Right ventricle myocardium superior (tissue), 1 donor: ENCODE measurements at places on chromosomes 2 and 18.
A peak's percentile ranks its signal among the peaks of the same experiment; 100 is the strongest.

DNA sequence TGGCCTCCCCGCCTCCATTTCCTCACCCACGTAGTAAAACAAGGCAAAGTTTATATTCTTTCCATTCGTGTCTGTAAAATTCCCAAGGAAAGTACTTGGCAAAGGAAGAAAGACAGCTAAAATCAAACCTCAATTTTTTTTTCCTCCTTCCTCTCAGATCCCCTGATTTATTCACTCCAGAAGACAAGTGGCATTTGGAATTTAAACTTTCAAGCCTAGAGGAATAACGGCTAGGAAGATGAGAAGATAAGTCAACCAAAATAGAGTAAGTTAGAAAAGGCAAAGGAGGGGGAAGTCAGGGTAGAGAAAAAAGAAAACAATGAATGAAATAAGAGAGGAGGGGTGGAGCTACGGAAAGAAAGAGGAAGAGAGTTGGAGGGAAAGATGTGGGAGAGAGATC, 198.9 kb upstream of the PIK3C3 start:
- no peak for DNase-seq

DNA sequence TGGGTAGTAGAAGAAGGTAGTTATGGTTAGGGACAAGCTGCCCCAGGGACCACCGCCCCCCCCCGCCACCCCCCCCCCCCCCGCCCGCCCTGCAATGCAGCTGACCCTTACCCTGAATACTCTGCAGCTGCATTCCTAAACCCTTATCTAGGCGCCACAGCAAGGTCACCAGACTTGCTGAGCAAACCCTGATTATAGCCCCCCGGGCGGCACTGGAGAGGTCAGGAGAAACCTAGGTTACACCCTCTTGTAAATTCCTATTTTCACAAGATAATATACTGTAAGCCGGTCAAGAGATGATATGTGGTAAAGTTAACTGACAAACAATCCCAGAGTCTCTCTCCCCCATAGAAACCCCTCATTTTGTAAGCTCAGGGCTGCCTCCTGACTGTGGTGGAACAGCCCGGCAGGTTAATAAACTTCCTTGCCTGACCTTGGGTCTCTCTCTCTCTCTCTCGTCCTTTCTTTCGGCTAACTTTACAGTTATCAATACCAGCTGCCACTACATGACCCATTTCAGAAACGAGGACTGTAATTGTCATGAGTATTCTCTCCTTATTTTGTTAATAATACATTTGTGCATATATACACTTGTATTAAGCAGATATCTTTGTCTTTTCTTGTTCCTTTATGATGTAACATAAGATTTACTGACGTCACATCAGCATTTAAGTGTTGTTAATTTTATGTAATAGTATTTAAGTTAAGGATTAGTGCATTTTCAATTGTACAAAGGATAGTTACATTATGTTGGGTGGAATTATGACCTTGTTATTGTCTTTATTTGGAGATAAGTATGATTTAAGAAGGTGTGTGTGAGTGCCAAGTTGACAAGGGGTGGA, 22.8 kb upstream of the SMAD4 start:
- DNase-seq: no peak

GRCh38 chr18:24964216-24964615, 387.8 kb downstream of the ZNF521 start:
- DNase-seq: no peak

DNA sequence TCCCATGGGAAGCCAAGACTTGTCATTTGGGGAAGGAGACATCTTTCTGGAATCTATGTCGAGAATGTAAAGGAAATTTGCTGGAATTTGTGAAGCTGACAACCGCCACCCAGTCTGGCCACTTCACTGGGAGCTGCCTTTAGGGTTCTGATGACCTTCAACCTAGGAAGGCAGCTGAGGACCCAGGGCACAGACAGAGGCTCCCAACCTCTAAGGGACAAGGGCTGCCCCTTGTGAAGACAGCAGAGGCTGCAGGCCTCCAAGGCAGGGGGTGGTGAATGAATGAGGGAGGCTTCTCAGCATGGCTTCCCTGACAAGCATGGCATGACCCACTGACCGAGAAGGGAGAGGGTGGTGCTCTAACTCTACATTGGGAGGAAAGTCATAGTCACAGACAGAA, 128.9 kb upstream of the ASB18 start:
- DNase-seq: no peak

GRCh38 chr2:157339965-157340655, 14.5 kb upstream of the ERMN start:
- no peak for DNase-seq

DNA sequence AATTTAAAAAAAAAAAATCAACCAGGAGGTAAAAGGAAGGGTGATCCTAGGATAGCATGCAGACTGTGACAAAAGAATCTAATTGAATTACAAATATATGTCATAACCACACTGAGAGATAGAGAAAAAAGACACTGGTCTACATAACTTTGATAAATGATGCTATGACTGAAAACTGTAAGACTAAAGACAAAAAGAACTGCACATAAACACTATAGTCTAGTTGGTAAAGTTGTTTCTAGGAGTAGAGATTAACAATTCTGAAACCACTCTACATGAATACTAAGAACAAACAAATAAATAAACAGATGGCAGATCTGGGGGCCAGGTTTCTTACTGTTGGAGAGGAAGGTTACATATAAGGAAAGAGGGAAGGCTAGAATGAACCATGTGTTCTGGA, 14.6 kb upstream of the CHAC2 start:
- no peak for DNase-seq

- DNase-seq: no peak
Observed at GRCh38 chr18:62721839-62722795, 6.8 kb downstream of the PHLPP1 start.

DNA sequence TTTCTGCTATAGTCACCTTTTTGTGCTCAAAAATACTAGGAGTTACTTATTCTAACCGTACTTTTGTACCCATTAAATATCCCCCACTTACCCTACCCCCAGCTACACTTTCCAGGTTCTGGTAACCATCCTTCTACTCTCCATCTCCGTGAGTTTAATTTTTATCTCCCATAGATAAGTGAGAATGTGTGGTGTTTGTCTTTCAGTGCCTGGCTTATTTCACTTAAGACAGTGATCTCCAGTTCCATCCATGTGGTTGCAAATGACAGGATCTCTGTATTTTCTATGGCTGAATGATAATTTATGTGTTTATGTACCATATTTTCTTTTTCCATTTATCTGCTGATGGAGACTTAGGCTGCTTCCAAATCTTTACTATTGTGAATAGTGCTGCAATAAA, 323.3 kb downstream of the ZNF804A start:
- no peak for DNase-seq

GRCh38 chr2:109128616-109129355, at the start of gene SH3RF3:
TSS of gene SH3RF3 (plus strand) at chr2:109129205.
- DNase-seq: peak; percentile 76

DNA sequence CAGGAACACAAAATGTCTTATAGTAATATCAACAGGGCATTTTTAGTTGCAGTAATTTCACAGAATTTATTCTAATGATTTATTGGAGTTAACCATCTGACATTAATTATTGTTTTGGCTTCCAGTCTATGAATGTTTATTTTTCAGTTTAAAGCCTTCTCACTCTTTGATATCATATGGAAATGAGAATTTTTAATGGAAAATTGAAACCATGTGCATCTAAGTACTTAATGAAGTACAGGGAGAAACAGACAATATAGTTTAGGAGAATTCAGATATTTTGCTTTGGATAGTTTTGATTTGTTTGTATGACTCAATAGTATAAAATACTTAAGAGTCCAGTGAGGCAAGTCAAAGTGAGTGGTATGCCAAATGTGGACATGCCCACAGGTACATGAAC, 126.1 kb downstream of the OLA1 start:
- no peak for DNase-seq

- no peak for DNase-seq
Observed at GRCh38 chr2:8189316-8189715, 492.5 kb upstream of the ID2 start.

GRCh38 chr18:39435209-39435608, 1869.6 kb upstream of the CELF4 start:
- no peak for DNase-seq

GRCh38 chr2:134228493-134228903, 25.4 kb upstream of the MGAT5 start:
- DNase-seq: no peak

- no peak for DNase-seq
Observed at GRCh38 chr18:79283929-79284328, 111.8 kb upstream of the NFATC1 start.

GRCh38 chr18:35634323-35634722, 52.8 kb downstream of the GALNT1 start:
- DNase-seq: no peak

DNA sequence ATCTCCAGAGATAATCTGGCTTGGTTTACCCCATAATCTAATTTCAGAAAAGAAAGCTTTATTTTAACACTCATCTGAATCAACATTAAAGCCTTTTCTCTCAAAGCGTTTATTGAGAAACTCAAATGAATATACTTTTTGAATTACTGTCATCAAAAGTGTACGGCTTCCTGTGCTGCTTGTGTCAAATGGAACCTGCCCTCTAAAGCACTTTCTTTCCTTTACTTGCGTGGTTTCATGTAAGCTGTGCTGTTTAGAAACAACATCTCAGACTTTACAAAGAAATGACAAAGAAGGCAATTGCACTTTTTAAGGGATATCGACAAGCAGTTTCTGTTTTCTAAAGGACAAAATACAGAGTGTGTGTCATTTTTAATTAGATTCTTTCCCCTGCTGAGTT, 35.1 kb downstream of the CYBRD1 start:
- DNase-seq: no peak

- no peak for DNase-seq
Observed at GRCh38 chr2:112257575-112257974, 2.7 kb upstream of the ZC3H8 start.

- no peak for DNase-seq
Observed at GRCh38 chr2:135960656-135961551, 24.5 kb downstream of the DARS1 start.

- no peak for DNase-seq
Observed at GRCh38 chr2:151869291-151869690, 41.1 kb upstream of the ARL5A start.

- DNase-seq: no peak
Observed at GRCh38 chr2:167331636-167332232, 443.5 kb downstream of the XIRP2 start.

GRCh38 chr18:65215865-65216466, 534.8 kb upstream of the CDH7 start:
- DNase-seq: no peak

- no peak for DNase-seq
Observed at GRCh38 chr2:178731300-178731699, 75.9 kb downstream of the TTN start.

DNA sequence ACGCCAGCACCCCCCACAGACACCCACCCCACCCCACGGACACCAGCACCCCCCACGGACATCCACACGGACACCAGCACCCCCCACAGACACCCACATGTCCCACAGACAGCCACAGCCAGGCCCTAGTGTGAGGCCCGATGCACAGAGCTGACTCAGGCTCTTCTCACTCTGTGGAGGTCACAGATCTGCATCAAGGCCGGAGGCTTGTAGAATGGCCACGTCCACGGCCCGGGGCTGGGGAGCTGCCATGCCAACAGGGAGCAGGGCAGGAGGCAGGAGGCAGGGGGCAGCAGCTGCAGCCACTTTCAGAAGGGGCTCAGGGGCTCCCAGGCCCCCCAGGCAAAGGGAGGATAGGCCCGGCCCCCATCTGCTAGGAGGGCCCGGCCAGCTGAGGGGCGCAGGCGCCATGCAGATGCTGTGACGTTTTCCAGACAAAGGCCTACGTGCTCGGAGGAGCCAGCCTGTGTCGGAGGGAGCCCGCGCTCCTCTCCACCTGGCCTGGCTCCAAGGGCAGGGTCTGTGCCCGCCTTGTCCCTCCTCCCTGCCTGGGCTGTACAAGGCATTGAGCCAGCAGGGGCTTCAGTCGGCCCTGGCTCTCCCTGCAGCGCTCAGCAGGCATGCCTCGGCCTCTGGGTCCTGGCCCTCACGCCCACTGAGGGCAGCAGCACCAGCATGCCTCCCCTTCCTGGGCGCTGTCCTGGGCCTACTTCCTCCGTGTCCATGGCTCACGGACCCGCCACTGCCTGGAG, 249.0 kb downstream of the TWIST2 start:
- DNase-seq: no peak

- no peak for DNase-seq
Observed at GRCh38 chr2:168397629-168398028, 58.4 kb upstream of the CERS6 start.

- DNase-seq: no peak
Observed at GRCh38 chr2:26483516-26483915, 5.6 kb upstream of the OTOF start.

DNA sequence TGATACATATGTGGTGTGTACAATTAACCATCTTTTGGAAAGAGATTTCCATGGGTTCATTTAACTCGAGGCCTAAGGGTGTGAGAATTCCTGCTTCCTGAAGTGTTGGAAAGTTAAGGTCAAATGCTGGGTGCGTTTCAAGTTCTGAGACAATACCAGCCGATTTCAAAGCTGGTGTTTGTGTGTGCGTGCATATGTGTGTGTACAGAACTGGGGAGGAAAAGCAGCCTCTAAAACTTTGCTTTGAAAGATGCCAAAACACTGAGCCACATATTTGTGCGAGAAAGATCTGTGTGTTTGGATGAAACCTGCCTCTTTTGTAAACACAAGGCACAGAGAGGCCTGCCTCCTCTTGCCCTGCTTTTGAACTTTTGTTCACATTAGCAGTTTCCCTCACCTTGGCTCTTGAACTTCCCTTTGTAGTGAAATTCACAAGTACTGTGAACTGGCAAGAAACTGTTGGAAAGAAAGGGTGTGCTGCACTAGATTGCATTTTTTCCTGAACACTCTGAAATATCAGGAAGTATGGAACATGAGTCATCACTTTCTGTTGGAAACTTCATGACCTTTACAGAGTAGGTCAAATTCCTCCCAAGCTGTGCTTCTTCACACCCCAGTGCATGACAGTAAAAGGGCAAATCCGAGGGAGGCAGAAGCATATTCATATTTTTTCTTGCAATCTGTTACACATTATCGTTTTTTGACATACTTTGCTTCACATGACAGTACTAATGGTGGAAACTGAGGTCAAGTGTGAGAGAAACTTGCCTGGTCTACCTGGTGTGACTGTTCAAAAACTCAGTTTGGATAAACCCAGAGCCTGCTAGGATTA, 20.0 kb upstream of the CAVIN2 start:
- DNase-seq: no peak

DNA sequence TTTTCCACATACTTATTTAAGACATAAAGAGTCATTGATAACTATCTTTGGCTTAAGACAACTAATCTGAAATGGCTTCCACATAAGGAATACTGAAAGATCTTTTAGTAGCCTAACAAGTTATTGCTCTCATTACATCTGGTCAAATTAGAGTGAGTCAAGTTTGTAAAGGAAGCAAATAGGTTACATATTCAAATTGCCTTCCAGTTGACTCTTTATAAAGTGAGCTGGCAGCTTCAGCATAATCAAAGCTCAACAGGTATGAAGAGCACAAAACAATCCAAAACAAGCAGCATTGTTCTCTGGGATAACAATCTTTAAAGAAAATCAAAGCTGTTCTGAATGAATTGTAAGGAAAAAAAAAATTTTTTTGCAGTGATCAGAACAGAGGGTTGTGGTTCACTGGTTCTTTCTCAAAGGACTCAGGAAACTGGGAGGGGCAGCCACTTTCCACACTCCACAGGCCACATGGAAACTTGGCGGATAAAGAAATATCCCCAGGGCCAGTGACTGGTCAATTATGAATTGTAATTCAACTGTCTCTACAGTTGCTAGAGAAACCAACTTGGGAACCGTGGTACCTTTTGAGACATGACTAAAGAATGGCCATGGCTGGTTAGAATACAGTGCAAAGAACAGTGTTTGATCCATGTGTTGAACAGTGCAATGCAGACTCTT, 369.3 kb upstream of the KCNH7 start:
- no peak for DNase-seq
